Lower leg skin (tissue), 4 donors: ENCODE measurements at places on chromosomes 13 and 19. TPM values are rescaled to one million over a fixed set of nuclear protein-coding genes. Genes with fewer than 3 reads are reported as not detected.

DNA sequence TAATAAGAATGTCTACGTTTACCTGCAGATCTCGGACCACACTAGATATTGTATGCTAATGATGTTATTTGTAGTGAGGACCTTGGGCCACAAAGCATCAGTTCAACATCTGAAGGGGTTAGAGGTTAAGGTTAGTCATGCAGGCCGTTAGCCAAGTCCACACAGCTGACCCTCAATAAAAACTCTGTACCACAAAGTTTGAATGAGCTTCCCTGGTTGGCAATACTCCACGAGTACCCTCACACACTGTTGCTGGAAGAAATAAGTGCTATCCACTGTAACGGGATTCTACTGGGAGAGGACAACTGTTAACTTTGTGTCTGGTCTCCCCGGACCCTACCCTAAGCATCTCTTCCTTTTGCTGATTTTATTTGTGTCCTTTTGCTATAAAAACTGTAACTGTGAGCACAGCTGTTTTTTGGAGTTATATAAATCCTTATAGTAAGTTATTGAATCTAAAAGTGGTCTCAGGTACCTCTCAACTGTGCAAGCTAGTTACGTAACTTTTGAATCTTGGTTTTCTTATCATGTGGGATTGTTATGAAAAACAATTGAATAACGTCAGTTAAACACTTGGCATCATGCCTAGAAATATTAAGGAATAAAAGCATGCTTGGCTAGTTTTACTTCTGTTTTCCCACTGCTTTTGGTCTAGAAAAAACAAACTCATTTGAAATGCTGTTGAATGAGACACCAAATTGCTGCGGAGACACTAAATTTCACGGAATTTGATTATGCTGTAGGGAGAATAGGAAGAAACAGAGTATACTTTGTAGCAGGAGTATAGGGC is 181.5 kb downstream of the DNAJC3 start:
- no peak for DNase-seq

DNA sequence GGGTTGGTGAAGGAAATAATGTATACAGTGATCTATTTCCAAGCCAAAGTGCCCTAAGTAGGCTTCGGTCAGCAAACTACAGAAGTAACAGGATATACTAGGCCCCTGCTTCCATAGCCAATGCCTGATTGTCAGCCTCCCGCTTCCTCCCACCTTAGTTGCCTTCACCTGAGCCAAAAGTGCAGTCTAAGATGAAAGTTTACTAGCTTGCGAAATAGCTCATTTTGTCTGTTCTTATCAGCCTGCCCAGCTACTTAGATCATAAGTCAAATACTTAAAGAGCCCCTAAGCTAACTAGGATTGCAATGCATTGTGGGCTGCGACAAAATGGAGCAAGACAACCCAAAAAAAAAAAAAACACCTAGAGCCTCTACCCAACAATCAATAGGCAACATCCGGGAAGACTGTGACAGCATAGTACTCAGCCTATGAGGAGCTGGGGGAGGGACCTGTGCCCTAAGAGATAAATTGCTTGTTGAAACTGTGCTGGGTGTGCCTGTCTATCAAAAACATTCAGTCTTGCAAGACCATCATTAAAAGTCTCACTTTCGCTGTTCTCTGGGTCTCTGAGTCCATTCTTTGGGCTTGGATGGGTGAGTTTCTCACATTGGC is 454.7 kb upstream of the TSHZ3 start:
- DNase-seq = no peak

DNA sequence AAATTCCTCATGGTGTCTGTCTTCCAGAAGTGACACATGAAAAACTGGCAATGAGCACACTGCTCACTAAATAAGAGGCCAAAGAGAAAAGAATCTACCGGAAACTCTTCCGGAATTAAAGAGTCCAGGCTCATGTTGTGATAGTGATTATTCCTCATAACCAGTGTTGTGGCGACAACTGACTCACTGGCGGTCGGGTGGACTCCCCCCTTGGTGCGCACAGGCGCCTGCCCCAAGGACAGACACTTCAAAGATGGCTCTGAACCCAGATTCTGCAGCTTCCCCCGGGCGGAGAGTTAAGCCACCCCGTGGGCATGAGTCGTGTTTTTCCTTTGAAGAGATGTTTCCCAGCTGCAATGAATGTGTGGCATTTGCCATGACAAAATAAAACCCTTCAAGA is 10.3 kb downstream of the IL17D start:
- DNase-seq = no peak

DNA sequence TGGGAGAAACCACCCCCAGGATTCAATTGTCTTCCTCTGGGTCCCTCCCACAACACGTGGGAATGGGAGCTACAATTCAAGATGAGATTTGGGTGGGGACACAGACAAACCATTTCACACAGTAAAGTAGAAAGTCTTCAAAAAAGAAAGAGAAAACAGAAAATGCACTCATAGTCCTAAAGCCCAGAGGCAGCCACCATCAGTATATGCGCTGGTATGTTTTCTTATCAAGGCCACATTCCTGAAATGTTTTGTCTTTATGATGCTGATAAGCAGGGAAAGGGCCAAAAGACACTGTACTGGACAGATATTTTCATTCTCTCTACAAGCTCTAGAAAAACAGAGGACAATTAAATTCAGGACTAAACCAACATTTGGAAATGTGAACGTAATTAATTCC is 375.8 kb upstream of the TSHZ3 start:
- DNase-seq = no peak

DNA sequence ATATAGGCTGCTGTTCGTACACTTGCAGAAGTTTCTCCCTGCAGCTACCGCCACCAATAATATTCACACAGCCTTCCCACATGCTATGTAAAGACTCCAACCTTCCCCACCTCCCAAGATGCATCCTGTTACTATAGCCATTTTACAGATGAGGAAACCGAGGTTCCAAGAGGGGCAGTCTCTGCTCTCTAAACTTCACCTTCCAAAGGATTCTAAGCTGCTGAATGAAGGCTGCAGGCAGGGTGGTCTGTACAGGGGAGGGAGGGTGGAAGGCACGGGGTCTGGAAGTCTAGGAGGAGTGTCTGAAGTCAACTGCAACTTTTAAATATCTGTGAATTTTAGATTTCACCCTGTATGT is 1.9 kb upstream of the NFIC start:
- DNase-seq = no peak

- DNase-seq = no peak
These were observed 490.6 kb downstream of the COG6 start for GRCh38 chr13:40146063-40146462.

DNA sequence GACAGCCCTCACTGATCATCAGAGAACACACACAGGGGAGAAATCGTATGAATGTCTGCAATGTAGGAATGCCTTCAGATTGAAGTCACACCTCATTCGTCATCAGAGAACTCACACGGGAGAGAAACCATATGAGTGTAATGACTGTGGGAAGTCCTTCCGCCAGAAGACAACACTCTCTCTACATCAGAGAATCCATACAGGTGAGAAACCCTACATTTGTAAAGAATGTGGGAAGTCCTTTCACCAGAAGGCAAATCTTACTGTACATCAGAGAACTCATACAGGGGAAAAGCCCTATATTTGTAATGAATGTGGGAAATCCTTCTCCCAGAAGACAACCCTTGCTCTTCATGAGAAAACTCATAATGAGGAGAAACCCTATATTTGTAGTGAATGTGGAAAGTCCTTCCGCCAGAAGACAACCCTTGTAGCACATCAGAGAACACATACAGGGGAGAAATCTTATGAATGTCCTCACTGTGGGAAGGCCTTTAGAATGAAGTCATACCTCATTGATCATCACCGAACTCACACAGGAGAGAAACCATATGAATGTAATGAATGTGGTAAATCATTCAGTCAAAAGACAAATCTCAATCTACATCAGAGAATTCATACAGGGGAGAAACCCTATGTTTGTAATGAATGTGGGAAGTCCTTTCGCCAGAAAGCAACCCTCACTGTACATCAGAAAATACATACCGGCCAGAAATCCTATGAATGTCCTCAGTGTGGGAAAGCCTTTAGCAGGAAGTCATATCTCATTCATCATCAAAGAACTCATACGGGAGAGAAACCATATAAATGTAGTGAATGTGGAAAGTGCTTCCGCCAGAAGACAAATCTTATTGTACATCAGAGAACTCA is 32.5 kb downstream of the ZNF567 start:
- no peak for DNase-seq

DNA sequence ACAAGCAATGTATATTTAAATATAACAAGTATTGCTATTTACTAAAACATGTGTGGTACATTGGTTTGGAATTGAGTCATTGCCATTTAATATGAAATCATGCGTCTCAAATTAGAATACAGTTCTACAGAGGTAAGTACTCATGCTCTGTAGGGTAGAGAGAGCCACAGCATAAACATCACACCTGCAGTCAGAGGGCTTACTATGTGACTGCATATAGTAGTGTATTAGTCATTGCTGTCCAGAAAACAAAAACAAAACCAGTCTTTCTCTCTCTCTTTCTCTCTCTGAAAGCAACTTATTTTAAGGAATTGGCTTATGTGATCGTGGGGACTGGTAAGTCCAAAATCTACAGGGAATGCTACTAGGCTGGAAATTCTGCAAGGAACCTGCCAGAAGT is 370.3 kb downstream of the GPC5 start:
- no peak for DNase-seq

DNA sequence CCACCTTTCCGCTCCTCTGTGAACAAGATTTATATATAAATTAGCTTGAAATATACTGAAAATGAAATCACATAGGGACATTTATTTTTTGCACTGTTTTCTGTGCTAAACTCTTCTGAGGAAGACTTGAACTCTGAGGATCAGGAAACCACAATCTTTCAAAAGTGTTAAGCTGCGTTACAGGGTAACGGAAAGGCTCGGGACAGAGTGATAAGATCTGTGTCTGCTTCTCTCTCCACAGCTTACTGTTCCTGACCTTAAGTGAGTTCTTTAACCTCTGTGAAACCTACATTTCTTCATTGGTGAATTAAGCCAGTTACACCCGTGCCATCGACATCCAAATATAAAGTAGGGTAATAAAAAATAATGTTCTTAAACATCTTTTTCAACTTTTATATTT is 38.9 kb downstream of the DACH1 start:
- DNase-seq = no peak

DNA sequence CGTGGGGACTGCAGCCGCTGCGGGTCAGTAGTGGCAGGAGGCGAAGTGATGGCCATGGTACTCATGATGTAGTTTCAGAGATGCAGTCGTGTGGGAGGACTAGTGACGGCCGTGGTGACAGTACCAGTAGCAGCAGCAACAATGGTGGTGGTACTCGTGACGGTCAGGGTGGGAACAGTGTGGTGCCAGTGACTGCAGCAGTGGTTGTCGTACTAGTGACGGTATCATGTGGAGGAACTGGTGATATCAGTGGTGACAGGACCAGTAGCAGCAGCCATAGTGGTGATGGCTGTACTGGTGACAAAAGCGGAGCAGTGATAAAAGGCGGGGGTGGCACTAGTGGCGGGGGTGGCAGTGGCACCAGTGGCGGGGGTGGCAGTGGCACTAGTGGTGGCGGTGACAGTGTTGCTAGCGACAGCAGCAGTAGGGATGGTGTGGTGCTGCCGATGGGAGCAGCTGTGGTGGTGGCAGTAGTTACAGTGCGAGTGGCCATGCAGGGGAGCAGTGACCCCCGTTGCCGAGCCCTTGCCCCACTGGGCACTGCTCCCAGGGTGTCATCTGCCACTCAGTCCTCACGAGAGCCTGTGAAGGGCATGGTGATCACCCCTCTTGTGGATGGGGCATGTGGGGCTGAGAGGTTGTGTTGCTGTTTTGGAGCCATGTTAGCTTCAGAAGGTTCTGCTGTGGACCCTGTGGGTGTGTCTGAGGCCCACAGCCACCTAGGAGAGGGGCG is 22.7 kb downstream of the ADPRHL1 start:
- DNase-seq = no peak

The SNAPC2 gene
- total RNA-seq = 26.4 TPM

The C5AR1 gene
- total RNA-seq = 2.2 TPM

The RSPH6A gene
- total RNA-seq = not detected

The ZNF534 gene
- total RNA-seq = not detected

The WASF3 gene
- 6.1 TPM for total RNA-seq
